ENCODE measurements at places on chromosomes 2 and 18.

DNA sequence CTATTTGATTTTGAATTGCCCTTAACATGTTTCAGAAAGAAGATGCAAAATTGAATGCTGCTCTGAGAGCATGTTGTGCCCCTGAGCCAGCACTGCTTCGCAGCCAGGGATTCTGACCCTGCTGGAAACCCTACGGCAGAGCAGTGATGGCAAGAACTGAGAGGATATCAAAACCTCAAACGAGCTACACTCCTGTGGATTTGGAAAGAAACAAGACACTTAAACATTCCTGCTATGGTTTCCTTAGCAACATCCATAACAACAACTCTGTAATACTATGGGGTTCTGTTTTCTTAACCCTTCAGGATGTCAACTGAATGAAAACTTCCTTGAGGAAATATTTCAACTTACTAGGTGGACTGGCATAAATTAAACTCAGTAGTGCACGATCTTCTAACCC, 649.1 kb downstream of the NYAP2 start:
- DNase-seq = no peak

DNA sequence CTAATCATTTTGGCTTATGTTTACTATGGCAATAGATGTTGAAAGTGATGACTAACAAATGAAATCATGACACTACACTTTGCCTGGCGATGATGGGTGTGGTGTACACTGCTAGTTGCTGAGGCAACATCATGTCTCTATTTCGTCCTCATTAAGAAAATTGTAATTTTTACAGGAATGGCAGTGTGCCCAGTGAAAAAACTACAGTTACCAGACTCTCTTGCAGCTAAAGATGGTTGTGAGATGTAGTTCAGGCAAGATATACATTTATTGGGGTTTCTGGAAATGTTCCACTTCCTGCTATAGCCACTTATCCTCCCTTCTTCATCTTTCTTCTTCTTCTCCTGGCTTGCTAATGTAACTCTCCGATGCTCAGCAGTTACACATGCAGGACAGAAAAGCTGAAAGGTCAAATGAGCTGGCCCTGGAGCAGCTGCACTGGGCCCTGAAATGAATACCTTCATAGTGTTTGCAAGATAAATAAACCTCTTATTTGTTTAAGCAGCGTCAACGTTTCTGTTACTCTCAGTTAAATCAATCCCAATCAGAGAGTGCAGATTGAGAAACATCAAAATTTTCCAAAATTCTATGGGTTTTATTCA, 46.0 kb downstream of the SOCS6 start:
- no peak for DNase-seq

- DNase-seq = no peak
Observed at GRCh38 chr2:214843823-214844222, 34.3 kb upstream of the BARD1 start.

GRCh38 chr2:128311755-128312341, 6.8 kb downstream of the HS6ST1 start:
- no peak for DNase-seq

DNA sequence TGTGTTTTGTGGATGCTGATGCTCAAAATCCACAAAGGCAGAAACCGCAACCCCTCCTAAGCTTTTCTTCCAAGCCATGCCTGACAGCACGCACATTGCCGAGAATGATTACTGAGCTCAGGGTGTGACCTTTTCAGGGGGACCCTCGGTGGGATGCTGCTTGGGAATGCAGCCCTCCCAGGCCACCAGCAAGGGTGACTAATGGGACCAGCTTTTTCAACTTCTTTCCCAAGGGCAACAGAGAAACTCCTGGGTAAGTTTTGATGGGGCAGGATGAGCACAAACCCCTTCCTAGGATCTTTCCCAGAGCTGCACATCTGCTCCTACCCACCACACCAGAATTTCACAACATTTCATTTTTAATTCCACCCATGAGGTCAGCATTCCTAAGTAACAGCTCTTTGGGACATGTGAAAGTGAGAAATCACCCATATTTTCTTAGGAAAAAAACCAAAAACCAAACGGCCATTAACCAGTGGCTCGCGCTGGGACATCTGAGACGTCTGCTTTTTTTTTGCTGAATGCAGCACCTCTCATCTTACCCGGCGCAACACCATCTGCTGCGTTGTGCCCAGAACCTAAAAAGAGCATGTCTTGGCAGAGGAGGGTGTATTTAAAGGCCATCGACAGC, 119.0 kb downstream of the ARL4C start:
- DNase-seq = peak; percentile 85

- no peak for DNase-seq
Observed at GRCh38 chr2:158714420-158714819, 80.7 kb upstream of the DAPL1 start.

- DNase-seq = no peak
Observed at GRCh38 chr2:28049899-28050298, 159.4 kb downstream of the BABAM2 start.

GRCh38 chr2:45907592-45907991, 256.1 kb downstream of the PRKCE start:
- DNase-seq = no peak

DNA sequence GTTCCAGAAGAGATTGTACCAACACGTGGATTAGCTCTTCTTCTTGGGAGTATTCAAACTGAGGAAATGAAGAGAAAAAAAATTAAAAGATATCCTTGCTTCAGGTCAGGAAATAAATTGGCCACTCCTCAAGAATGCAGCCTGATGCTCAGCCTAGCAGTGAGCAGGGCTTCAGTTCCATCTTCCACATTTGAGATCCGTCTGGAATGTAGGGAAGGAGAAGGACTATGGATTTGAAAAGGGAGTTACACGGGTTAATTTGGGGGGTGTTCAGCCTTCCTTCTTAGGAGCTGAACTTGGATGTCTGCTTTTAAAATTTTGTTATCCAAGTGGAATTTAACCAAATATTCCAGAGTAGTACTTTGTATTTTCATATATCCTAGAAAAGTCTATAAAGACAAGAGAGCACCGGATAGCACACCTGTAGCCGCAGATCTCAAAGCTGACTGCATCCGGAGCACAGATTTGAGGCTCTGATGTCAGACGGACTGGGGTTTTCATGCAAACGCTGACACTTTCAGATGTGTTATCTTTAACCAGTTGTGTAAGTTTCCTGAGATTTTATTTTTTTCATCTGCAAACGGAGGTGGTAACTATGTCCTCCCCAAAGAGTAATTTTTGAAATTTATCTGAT, 99.3 kb downstream of the COPS8 start:
- no peak for DNase-seq

DNA sequence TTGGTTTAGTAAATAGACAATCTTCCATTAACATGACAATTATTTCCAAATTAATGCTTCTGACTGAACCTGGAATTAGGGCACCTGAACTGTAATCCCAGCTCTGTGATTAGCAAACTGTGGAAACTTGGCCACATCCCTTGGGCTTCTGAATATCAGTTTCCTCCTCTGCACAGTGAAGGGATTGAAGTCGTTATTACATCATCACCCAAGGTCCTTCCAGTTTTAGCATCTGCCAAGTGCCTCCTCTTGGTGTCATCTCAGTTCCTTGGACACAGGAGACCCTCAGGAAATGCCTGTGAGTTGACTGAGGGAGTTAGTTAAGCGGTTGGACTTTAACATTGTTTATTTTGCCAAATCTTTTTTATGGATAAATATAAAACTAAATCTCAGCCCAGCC, 64.8 kb downstream of the MOGAT1 start:
- DNase-seq = peak; percentile 17

DNA sequence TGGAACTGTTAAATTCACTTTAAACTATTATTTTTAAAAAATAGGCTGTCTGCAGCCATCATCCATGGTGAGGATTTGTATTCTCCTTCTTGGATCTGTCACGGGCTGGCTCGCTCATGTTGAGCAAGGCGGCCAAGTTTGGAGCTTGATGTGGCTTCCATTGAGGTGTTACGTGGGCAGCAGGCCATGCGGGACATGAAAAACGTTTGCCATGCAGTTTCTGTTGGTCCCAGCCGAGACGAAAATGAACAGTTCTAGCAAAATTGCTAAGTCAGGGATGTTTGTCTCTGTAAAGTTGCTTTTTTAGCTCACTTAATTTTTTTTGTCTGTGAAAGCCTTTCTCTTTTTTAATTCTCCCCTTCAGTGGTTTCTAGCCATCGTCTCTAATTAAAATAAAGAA, 70.2 kb upstream of the MGAT5 start:
- no peak for DNase-seq

DNA sequence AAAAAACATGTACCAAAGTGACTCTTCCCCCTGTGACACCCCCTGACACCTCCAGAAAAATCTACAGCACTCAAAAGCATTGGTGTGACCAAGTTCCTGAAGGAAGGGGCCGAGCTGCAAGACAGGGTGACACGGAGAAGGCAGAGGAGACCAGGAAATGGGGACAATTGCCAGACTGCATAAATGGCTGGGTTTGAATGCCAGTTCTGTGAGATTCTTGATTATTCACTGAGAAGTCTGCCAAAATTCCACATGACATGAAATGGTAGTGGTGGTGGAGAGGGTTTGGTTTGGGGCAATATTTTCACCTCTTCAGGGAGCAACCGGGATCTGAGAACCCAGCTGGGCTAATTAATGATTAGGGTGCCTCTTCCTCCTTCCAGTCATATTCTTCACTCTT, 178.5 kb downstream of the ARL4C start:
- DNase-seq = no peak

- DNase-seq = no peak
Observed at GRCh38 chr18:57435846-57436190, 644 bp downstream of the ONECUT2 start.

- DNase-seq = no peak
Observed at GRCh38 chr2:117828870-117829269, 14.4 kb downstream of the DDX18 start.

- DNase-seq = no peak
Observed at GRCh38 chr2:204986641-204987040, 441.4 kb downstream of the PARD3B start.

DNA sequence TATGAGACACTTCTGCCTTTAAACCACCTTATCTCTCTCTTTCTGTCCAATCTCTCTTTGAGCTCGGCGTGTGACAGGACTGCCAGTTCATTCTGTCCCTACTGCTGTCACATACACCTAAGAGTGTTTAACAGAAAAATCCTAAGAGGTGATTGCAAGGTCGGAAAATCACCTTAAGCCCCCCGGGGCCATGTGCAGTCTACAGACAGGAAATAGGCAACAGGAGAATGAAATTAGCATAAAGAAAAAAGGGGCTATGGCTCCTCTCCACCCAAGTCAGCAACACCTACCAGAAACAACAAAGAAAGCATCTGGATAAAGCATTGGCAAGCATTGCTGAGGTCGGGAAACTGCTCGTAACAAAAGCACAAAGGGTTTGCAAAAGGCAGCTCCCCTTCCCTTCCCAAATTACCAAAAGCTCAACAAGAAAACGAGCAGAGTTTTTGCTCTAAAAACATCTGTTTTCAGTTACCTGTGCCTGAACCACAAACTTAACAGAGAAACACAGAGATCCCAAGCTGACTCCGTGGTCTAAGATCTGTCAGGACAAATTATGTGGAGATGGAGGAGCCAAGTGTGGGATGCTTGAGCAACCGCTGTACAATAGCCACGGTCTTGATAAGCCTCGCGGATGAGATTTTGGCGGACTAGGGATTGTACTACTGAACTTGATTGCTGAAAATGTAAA, 30.4 kb downstream of the ANKRD44 start:
- no peak for DNase-seq

DNA sequence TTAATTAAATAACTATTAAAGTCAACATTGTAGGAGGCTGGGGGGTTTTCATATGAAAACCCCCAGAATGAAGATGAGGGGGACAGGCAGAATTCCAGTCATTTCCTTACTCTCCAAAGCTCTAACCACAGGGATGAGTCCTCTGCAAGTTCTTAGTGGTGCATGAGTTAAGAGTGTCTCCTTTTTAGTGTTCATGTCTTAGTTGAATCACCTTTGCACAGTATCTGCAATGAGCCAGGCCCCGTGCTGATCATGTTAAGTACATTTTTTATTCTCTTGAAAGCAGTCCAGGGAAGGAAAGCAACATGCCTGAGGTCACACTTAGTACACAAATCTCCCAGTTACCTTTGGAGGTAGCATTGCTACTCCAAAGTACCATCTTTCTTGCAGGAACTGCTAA, 25.7 kb upstream of the MSGN1 start:
- DNase-seq = no peak

- DNase-seq = no peak
Observed at GRCh38 chr2:10981941-10982431, 70.3 kb downstream of the KCNF1 start.

GRCh38 chr18:59270689-59271257, 2.5 kb downstream of the RAX start:
- no peak for DNase-seq

GRCh38 chr2:39631718-39632117, 34.0 kb upstream of the TMEM178A start:
- DNase-seq = no peak

DNA sequence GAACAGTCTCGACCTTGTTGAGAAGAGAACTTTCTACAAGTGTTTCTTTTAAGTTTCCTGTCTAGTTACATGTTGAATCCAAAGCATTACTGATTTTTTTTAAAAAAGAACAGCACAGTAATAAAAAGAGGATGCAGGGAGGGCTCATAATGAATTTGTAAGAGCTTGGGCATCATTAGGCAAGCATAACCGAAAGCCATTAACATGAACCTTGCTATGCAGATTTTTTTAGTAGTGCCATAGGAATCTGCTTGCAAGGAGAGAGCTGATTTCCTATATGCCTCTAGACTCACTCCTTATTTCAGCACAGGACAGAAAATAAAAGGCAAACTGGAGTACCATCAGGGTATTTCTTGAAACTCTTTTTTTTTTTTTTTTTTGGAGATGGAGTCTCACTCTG, 5.2 kb downstream of the LRRC30 start:
- DNase-seq = no peak

- no peak for DNase-seq
Observed at GRCh38 chr2:41970988-41971660, 76.7 kb upstream of the PKDCC start.

DNA sequence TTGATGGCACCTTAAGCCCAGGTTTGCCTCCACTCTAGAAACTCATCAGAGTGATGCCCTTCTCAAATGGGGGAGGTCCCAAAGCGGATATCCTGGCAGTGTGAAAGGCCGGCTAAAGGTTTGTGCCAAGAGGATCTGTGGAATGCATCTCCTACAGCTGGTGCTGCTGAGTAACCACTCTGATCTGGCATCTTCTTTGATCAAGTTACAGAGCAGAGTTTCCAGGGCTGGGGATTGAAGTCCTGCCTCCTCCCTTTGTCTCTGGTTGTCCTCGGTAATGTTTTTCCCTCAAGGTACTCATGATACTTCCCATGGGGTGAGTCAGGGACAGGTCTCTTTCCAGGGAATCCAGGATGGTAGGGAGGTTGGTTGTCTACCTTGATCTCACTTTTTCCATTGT, 24.6 kb downstream of the PRKRA start:
- DNase-seq = no peak

DNA sequence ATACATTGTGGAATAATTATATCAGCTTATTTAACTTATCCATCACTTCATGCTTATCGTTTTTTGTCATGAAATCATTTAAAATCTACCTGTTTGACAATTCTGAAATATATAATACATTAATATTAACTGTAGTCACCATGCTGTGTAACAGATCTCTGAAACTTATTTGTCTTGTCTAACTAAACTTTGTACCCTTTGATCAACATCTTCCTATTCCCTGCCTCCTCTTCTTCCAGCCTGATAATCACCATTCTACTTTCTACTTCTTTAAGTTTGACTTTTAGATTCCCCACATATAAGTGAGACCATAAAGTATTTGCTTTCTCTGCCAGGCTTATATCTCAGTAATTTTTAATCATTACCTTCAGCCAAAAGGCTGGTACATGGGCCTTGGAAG, 134.2 kb upstream of the LINC00305 start:
- DNase-seq = no peak

Measured in NCI-H2171 treated with DMSO at 0.1 percent for 48 hours (cell line).